ENCODE measurements at places on chromosomes 5 and 9.

- no peak for DNase-seq
These were observed 3.1 kb downstream of the LCN2 start for GRCh38 chr9:128152133-128153059.

DNA sequence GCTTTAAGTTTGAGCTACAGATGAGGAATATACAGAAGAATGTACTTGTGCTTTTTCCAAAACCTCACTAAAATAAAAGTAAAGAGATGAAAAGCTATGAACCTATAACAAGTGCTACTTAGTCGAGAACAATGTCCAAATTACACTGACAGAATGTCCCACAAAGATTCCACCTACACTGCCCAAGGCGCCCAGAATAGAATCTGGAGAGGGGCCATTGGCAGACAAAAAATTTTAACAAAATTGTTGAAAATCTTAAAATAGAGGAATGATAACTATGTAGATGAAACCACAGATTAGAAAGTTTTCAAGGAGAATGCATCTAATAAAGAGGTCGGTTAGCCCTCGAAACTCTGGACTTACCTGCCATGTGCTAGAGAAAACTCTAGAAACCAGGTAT is 235.3 kb downstream of the CETN3 start:
- no peak for DNase-seq

DNA sequence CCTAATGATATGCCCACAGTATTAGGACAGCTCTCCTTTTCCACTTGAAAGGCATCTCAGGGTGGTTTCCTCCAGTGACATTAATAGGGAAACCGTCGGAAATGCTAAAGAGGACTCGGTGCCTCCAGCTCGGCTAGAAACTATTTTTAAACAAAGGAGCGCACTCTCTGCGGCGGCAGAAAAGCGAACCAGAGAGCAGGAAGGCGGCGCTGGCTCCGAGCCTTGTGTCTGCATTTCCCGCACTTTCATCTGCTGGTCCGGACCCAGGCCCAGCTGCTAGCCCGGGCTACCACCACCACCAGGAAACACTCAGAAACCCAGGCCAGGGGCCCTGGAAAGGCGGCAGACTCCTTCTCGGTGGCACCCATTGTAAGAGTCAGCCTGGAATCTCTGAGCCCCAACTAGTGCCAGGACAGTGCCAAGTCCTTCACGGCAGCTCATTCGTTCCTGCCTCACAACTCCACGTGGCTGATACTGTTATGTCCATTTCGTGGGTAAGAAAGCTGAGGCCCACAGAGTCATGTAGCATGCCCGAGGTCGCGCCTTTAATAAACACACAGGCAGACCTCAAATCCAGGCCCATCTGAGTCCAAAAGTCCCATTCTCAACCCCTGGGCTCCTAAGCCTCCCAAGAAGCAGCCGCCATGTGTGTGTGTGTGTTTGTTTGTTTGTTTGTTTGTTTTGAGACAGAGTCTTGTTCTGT is 73.9 kb downstream of the VAV2 start:
- no peak for DNase-seq

DNA sequence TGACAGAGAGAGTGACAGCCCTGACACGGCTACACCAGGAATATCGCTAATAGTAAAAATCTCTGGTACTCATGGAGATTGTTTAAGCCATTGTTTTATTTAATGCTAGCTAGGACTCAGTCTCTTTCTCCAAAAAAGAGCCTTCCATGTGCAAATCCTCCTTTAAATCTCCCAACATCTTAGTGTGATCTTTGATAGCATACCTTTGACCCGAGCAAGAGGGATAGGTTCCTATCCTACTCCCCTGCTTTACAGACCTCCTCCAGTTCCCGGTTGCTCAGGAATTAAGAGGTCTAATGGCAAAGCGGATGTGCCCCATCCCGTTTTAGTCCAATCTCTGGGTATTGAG is 663 bp upstream of the FRMD3 start:
- DNase-seq, result no peak

GRCh38 chr9:5846096-5846495 is 13.2 kb upstream of the ERMP1 start:
- no peak for DNase-seq

- no peak for DNase-seq
These were observed 142.7 kb upstream of the PPP1R26 start for GRCh38 chr9:135336722-135337527.

GRCh38 chr5:170221327-170221741 is 11.5 kb upstream of the C5orf58 start:
- DNase-seq, result no peak

GRCh38 chr9:83633255-83633654 is 10.3 kb downstream of the IDNK start:
- DNase-seq, result no peak

DNA sequence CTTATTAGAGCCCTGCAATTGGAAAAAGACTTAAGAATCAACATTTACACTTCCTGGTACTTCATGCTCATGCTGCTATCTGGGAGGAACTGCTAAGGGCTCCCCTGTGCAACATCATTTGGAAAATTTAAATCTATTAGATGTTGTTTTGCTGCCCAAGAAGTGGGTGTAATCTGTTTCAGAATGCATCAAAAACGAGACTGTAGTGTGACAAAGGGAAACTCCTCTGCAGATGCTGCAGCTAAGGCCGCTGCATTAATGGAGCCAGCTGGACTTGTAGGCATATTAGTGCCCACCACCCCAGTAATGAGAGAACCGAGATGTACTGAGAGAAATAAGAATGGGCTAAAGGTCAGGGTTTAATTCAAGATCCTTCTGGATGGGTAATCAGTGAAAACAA is 11.1 kb upstream of the PAIP1 start:
- DNase-seq, result no peak

- DNase-seq, result no peak
These were observed 89.6 kb downstream of the RAPGEF1 start for GRCh38 chr9:131650254-131650653.

DNA sequence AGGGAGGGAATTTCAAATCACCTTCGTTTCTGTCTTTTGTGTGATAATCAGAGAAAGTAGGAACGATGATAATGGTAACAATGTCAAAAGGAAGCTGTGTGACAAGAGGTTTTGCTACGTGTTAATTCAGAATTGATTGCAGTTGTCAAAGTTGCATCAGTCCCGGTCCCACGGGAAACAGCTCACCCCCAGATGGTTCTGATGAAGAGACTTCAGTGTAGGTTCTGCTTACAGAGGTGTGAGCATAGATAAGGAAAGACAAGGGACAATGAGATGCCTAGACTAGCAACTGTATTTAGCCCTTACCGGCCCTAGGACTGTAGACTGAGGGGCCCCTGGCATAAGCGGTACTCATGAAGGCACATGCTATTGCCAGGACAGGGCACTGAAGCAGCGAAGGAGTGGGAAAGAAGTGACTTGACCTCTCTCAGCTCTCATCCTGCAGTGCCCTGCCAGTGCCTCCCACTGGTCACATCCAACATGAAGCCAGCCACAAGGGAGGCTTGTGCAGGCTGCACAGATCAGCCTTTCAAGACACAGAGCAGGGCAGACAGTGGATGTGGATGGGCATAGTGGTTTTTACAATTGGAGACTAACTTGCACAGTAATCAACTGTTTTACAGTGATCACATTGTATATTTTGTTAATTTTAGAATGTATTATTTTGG is 21.1 kb downstream of the PDE8B start:
- no peak for DNase-seq

DNA sequence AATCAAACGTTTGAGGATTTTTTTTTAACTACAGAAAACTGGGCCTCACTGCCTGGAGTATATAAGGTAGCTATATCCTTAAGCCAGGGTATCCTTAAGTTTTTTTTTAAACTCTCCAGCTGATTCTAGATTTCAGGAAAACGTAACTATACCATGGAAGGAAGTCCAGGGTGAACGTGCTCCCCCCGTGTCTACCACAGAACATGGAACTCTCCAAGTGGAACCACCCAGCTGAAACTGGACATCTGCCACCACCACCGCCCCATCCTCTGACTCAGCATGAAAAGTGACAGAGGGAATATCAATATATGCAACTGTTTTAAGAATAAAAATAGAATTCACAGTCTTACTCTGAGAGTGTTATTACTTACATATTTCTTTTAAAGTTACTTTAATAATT is 61.3 kb downstream of the DROSHA start:
- DNase-seq, result peak; percentile 7

- no peak for DNase-seq
These were observed 70.4 kb upstream of the TBCA start for GRCh38 chr5:77846422-77847128.

DNA sequence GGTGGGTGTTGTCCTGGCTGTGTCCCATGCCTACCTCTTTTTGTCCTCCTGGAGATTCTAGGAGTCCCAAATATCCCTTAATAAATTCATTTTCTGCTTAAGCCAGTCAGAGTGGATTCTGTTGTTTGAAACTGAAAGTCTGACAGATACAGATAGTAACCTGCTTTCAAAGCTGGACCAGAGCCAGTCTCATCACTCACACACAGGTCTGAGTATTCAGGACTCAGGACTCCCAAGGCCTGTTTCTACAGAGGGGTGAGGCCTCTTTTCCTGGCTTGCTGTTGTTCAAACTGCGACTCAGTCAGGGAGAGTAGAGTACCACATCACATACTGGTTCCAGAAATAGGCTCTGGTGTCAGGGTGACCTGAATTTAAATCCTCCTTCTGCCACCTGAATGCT is 190.1 kb downstream of the PAX5 start:
- DNase-seq, result no peak

DNA sequence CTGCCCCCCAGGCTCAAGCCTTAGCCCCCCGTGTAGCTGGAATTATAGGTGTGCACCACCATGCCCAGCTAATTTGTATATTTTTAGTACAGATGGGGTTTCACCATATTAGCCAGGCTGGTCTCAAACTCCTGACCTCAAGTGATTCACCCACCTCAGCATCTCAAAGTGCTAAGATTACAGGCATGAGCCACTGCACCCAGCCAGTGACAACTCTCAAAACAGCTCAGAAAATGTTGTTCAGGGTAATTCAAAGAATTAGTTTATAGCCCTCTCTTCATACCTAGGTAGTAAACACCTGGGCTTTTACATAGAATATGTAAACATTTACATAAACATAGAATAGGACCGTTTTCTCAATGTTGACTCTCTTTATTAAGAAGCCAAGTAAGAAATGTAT is 168.7 kb downstream of the ENC1 start:
- no peak for DNase-seq

DNA sequence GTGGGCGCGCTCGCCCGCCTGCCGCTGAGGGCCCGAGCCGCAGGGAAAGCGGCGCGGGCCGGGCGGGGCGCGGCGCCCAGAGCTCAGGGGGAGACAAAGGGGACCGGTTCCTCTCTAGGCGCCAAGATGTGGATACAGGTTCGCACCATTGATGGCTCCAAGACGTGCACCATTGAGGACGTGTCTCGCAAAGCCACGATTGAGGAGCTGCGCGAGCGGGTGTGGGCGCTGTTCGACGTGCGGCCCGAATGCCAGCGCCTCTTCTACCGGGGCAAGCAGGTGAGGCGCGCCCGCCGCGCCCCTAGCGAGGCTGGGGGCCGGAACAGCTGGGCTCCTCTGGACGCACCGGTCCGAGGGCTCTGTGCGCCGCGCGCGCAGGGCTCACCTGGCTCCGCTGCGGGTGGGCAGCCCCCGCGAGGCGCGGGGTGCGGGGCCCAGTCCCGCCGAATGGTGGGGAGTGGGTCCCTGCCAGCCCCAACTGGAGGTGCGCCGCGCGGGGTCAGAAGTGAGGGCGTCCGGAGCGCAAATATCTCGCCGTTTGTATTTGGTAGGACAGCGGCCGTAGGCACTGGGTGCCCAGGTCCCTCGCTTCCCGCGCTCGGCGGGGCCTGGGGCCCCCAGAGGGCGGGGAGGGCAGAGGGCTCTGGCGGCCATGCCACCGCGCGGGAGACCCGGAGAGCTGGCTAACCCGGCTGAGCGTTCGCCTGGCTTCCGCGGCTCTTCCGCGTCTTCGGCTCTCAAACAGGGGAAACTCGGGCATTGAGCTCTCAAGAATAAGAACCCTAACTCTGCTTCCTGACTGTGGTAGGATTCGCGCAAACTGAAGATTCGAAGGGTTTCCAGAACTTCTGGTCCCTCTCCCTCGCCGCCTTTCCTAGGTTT is 607 bp downstream of the UHRF2 start:
- no peak for DNase-seq

- no peak for DNase-seq
These were observed 61.3 kb upstream of the MOCS2 start for GRCh38 chr5:53170746-53171349.

- DNase-seq, result no peak
These were observed 365.9 kb downstream of the ZSWIM6 start for GRCh38 chr5:61697809-61698558.

- no peak for DNase-seq
These were observed 3.1 kb upstream of the FAM120AOS start for GRCh38 chr9:93456504-93456903.

DNA sequence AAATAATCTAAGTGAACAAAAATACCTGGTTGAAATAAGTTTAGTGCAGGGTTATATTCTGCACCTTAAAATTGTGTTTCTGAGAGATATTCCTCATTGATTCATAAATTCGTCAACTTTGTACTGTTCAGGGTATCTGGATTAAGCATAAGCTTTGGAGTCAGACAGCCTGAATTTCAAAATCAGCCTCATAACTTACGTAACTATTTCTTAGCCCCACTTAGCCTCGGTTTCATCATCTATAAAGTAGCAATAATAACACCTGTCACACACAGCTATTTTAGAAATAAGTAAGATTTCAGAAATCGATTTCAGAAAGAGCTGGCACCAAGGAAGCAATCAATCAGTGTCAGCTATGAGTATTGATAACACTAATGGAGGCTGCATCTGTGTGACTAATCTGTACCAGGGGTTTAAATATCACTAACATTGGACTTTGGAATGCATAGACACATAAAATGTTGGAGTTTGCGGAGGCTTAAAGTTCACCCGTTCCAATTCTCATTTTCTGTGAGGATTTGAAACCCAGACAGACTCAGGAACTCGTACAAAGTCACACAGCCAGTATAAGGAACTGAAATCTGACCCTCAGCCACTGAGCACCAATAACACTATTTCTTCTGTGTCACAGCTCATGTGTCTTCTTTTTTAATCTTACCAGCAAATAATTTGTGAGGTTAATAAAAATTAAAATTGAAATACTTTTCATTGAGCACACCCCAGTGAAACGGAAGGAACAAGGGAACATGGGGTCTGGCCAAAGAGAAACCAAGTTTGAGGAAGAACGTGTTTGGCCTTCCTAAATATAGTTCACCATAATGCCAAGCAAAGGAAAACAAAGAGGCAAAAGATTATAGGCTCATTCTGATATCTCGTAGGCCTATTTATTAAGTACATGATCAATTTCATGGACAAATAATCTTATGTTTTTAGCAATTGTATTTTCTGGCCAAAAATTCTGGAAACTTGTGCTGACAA is 194.4 kb upstream of the PTGER4 start:
- DNase-seq, result no peak

DNA sequence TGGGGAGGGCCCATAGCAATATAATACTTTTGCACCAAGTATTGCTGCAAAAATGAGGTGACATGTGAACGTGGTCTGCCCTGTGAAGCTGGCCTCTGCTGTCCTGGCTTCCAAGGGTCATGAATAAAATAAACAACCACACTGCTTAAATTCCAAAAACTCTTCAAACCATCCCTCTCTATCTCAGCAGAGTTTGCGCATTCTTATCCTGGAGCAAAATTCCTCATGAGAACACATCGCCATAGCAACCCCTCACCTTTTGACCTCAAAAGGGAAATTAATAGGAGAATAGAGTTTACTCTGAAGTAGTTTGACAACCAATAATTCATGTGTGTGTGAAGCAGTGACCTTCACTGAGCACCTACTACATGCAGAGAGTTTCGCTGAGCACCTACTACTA is 342.9 kb downstream of the SPOCK1 start:
- DNase-seq, result no peak

Measured in smooth muscle cell of the brain vasculature (primary cell).